ENCODE measurements at places on chromosomes 5 and 9.
A peak's percentile ranks its signal among the peaks of the same experiment; 100 is the strongest.

DNA sequence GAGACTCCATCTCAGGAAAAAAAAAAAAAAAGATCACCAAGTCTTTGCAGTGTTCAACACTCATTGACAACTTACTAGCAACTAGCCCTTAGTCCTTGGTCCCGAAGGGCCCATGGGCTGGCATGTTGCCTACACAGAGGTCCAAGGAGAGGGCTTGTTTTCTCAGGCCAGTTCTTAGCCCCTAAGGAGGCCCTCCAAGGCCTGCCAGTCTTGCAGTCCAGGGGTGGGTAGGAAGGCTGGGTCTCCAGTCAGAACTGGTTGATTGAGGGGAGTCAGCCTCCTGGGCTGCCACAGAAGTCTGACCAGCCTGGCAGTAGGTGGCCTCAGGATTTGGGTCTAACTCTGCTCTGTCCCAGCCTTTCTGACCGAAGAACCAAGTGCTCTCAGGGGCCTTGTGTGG is 32.7 kb downstream of the IER5L start:
- no peak for DNase-seq

DNA sequence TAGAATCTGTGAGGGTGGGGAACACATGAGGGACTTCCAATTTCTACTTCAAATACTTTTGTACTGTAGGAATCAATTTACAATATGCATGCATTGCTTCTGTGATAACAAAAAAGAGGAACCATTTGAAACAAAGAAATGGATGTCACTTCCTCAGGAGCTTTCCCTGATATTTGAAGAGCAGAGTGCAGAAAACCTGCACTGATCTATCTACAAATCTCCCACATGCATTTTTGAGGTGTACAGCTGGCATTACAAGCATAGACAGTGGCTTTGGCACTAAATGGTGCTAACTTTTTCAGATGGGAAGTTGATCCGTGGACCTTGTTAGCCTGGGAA is 27.7 kb downstream of the YIPF5 start:
- DNase-seq: no peak

DNA sequence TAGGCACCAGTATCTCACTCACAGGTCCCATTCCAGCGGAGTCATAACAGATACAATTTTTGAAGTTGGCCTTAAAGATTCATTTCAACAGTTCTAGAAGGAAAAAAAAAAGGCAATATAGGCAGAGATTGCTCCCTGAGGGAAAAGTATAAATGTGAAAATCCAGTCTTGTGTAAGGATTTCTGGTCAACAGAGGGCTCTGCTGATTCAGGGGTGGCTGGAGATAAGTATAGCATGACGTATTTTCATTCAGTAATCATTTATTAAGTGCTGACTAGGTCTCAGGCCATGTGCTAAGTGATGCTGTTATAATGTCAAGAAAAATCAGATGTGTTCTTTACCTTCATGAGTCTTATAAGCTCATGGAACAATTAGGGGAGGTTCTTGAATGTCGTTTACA is 377.3 kb upstream of the MEF2C start:
- no peak for DNase-seq

GRCh38 chr5:87411973-87412629 is 629 bp downstream of the CCNH start:
- DNase-seq: no peak

DNA sequence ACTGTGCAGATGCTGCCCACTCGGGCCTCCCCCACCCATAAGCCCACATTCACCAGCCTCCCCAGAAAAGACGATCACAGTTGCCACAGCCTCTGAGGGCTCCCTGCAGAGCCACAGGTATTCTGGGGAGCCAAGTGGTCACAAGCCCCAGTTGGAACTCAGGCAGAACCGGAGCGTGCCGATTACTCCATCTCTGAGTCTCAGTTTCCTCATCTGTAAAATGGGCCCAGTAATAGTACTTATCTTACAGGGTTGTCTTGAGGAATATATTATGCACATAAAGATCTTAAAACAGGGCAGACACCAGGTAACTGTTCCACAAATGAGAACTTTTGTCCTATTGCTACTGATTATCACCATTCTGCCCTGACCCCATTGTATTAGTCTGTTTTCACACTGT is 57.7 kb upstream of the FUBP3 start:
- no peak for DNase-seq

DNA sequence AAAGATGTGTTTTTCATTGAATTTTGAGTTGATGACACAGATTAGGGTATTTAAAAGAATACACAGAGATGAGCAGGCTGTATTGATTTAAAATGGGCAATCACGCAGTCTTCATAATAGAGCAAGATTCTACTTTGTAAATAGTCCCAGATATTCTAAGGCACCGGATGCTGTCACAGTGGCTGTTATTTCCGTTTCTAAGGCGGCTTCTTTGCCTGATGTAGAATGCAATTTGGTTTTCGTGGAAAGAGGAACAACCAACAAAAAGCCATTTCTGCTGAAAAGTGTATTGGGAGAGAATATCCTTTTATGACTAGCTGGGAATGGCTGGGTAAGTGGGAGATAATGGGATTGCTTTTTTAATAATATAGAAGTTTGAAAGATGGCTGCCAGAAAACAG is 17.5 kb downstream of the PRKACG start:
- no peak for DNase-seq

DNA sequence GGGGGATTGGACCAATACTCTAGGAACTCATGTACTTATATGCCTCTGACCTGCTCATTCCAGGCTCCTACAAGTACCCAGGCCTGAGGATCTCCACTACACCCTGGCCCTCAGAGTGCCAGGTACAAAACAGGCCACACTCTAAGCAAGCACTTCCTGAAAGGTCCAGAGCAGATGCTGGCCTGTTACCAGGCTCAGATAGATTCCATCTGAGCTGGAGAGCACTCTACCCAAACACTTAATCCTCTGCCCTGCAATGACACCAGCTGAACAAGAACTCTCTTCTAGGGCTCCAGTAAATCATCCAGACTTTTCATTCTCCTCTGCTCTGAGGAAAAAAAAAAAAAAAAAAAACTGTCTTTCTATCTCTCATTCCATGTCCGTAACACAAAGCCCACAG is 2.9 kb downstream of the P4HA2 start:
- DNase-seq: no peak

- DNase-seq: no peak
Measured at GRCh38 chr9:33220681-33221567, 19.0 kb upstream of the SPINK4 start.

DNA sequence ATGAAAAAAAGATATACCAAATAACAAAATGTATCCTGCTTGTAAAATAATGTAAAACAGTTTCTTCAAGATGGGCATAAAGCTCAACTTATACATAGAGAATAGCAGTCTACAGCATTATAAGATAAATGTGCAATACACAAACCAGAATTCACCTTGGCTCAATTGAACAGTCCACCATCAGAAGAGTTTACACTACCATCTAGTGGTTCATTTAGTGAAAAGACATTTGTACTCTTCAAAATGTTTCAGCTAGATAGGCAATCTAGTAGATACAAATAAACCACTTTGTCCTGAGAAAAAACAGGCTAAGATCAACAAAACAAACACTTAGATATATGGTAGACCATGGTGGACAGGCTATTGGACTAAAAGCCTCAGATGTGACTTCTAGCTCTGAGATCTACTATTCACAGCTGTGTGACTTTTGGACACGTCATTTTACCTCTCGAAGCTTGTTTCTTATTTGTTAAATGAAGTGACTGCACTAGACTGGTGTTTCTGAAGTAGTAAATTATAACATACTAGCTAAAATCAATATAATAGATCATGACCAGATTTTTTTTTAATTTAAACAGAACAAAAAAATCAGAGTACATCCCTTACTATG is 22.1 kb upstream of the TPD52L3 start:
- peak; percentile 8 for DNase-seq

GRCh38 chr5:14582797-14583137 is 1.2 kb downstream of the OTULINL start:
- DNase-seq: no peak

All from non-pigmented ciliary epithelial cell (primary cell).